Vein endothelial cell (primary cell): ENCODE measurements at places on chromosomes 5 and 9. TPM values are rescaled to one million over a fixed set of nuclear protein-coding genes. Genes with fewer than 3 reads are reported as not detected.

Gene KIF4B
- total RNA-seq = 0.33 and 0.48 TPM in 2 replicates

Gene CKS2
- 105 and 111 TPM in 2 replicates for total RNA-seq

Gene CCNO
- 0.33 and 0.48 TPM in 2 replicates for total RNA-seq

Gene GLDC
- 6.9 and 10.9 TPM in 2 replicates for total RNA-seq

Gene RACK1
- 4,709 and 5,671 TPM in 2 replicates for total RNA-seq

Gene ASPN
- total RNA-seq = not detected in 2 replicates

Gene BRD9
- total RNA-seq = 42.8 and 46.1 TPM in 2 replicates

Gene TUSC1
- 12.1 and 12.5 TPM in 2 replicates for total RNA-seq

Gene LTC4S
- 0.57 and 1.3 TPM in 2 replicates for total RNA-seq

Gene CDK9
- total RNA-seq = 110 and 120 TPM in 2 replicates

Gene STING1
- total RNA-seq = 56.9 and 67.3 TPM in 2 replicates

Gene ORM1
- total RNA-seq = not detected in 2 replicates

Gene RICTOR
- 46.7 and 68.1 TPM in 2 replicates for total RNA-seq

Gene STPG3
- total RNA-seq = not detected in 2 replicates

Gene OGN
- total RNA-seq = not detected in 2 replicates
